Activated CD8-positive, alpha-beta memory T cell treated with anti-CD3 and anti-CD28 coated beads for 1 hour (primary cell): ENCODE measurements at places on chromosomes 1 and 21.

GRCh38 chr1:184463680-184464079 lies 76.9 kb downstream of the C1orf21 start:
- DNase-seq: no peak

- DNase-seq: no peak
These were observed 4.8 kb downstream of the CDCA8 start for GRCh38 chr1:37697090-37697489.

- no peak for DNase-seq
These were observed 22.0 kb upstream of the PRELP start for GRCh38 chr1:203453616-203454015.

DNA sequence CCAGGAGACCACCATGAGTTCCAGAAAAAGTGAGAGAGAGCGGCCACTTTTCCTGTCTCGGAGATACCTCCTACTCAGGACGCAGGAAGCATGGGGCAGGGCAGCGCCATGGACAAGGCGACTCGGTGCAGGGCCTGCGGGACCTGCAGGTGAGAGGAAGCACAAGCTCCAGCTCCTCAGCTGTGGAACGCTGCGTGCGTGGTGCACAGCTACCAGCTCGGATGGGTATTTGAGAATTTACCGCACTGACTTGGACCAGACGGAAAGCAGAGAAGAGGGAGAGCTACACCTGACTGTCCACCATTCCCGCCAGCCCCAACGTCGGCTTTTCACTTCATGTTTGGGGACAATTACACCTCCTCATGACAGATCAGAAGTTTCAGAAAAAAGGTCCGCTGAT lies 8.2 kb upstream of the CDK11A start:
- DNase-seq: no peak

DNA sequence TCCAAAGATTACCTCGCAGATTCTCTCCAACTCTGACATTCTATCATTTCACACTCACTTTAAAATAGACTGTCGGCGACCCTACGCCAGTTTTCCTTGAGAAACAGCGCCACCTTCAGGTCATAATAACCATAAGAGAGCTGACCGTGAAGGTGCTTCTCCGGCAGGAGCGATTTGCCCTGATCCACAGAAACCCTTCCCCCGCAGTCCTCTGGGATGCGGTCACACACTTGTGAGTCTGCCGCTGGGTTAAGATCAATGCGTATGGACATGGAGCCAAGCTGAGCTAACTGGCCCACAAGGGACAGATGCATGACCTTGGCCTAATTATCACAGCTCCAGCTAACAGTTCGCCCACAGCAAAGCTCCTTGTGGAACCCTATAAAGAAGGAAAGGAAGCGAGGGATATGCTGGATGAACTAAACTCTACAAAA lies 32.8 kb upstream of the IFNAR2 start:
- no peak for DNase-seq

- no peak for DNase-seq
These were observed 474.3 kb upstream of the TMPRSS15 start for GRCh38 chr21:18877917-18878316.

DNA sequence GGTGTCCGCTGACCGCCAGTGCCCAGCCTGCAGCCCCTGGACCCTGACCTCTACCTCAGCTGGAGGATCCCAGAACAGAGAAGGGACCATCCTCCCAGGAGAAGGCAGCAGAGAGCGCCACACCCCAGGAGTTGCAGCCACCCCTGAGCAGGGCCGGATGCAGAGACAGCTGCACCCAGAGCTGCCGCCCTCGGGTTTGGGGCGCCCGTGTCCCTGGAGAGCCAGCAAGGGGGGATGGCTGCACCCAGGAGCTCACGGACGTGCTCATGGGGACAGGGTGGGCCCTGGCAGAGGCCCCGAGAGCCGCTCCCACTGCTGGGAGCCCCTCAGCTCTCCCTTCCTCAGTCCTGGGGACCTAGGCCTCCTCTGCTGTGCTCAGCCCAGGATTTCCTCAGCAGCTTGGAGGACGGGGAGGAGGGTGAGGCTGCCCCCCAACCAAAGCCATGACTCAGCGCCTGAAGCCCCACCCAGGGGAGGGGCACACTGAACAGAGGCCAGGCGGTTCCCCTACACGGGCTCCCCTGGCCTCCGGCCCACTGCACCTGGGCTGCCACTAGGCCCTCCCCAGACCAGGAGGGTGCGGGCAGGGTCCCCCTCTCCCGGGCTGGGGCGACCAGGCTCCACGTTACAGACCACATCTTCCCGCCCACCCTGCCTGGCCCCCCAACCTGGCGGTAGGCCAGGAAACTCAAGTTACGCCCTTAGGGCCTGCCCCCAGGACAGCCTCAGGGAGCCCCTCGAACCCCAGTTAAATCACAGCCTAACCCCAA lies 2.2 kb downstream of the ACAP3 start:
- peak; percentile 64 for DNase-seq
